Transverse colon (tissue), 4 donors: ENCODE measurements at places on chromosomes 6 and 20. TPM values are rescaled to one million over a fixed set of nuclear protein-coding genes. Genes with fewer than 3 reads are reported as not detected.

- DNase-seq = no peak
Observed at GRCh38 chr6:69917834-69918233, 51.5 kb downstream of the COL19A1 start.

- DNase-seq = no peak
Observed at GRCh38 chr6:11460001-11460668, 77.4 kb upstream of the TMEM170B start.

- no peak for DNase-seq
Observed at GRCh38 chr6:37851997-37852524, 32.5 kb downstream of the ZFAND3 start.

ADGB gene
- total RNA-seq = 2.2 TPM

DNA sequence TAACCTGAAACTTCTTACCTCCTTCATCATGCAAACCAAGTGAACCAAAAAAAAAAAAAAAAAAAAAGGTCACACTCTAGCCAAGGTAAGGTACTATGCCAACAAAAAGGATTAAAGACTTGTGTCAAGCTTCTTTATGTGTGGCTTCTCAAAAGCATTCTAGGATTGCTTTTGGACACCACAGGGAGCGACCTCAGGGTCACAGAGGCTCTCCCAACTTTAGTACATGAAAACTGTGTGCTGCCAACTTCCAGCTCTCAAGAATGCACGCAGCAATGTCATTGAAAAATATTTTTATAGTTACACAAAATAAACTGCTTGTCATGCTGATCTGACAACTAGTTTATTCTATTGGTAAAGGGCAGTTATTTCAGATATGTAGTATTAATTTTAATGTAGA, 243.8 kb downstream of the PLCB1 start:
- no peak for DNase-seq

GRCh38 chr20:8367689-8368088, 235.6 kb downstream of the PLCB1 start:
- no peak for DNase-seq

DNA sequence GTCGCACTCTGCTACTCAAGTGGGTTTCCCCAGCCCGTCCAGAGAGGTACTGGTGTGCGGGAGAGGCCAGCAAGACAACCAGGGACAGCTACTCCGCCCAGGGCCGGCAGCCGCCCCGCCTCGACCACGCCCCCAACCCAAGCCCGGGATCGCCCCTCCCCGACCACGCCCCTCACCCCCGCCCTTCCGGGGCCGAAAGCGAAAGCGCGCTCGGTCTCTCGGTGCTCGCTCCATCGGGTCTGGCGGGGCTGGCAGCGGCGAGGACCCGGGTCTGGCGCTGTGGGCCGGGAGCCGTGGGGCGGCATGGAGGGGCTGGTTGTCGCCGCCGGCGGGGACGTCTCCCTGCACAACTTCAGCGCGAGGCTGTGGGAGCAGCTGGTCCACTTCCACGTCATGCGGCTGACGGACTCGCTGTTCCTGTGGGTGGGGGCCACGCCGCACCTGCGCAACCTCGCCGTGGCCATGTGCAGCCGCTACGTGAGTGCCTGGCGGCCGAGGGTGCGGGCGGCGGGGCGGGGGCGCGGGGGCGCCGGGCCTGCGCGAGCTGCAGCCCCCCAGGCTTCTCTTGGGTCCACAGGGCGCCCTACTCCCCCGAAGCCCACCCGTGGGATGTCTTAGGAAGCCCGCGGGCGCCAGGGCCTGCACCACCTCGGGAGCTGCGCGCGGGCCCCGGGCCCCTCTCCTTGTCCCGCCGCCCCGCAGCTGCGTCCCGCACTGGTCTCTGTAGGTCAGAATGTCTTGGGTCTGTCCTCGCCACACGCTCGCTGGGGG, at the start of gene PSMG4:
TSS of gene PSMG4 (plus strand) at position 228 of the 771 bp plus-strand sequence. CDS start at position 304, 76 bp downstream.
- DNase-seq = peak; percentile 98

DNA sequence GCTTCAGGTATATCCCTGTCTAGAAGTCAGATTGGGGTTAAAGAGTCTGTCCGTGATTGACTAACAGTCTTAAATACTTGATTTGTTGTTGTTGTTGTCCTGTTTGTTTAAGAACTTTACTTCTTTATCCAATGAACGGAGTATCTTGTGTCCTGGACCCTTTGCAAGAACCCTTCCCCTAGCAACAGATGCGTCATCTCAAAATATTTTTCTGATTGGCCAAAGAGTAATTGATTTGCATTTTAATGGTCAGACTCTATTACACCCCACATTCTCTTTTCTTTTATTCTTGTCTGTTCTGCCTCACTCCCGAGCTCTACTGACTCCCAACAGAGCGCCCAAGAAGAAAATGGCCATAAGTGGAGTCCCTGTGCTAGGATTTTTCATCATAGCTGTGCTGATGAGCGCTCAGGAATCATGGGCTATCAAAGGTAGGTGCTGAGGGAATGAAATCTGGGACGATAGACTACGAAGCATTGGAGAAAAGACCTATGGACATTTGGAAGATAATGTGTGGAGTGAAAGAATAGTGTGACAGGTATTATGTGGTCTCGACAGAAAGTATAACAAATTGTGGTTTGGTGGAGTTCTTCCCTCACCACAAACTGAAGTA, at the start of gene HLA-DRA:
TSS of gene HLA-DRA (plus strand) at position 286 of the 613 bp plus-strand sequence. CDS start at position 350, 64 bp downstream.
- no peak for DNase-seq

- DNase-seq = no peak
Observed at GRCh38 chr6:128149796-128150195, 248.9 kb upstream of the THEMIS start.

PLA2G7 gene
- not detected for total RNA-seq

- no peak for DNase-seq
Observed at GRCh38 chr6:27592481-27593199, 119.7 kb upstream of the ZNF184 start.

PHACTR1 gene
- 1.6 TPM for total RNA-seq

PLTP gene
- total RNA-seq = 79.9 TPM

GRCh38 chr6:40906759-40907158, 132.3 kb downstream of the UNC5CL start:
- no peak for DNase-seq

- no peak for DNase-seq
Observed at GRCh38 chr6:17450397-17450796, 57.0 kb downstream of the CAP2 start.

GRCh38 chr6:155313602-155314091, 637 bp downstream of the TFB1M start:
- DNase-seq = no peak

XKR7 gene
- not detected for total RNA-seq

PGK2 gene
- total RNA-seq = not detected

- DNase-seq = no peak
Observed at GRCh38 chr6:163397326-163397725, 17.2 kb upstream of the QKI start.

- DNase-seq = no peak
Observed at GRCh38 chr20:51138576-51138975, 115.7 kb upstream of the KCNG1 start.

FAM217A gene
- not detected for total RNA-seq

GRCh38 chr6:90420500-90420899, 123.9 kb upstream of the BACH2 start:
- no peak for DNase-seq

DNA sequence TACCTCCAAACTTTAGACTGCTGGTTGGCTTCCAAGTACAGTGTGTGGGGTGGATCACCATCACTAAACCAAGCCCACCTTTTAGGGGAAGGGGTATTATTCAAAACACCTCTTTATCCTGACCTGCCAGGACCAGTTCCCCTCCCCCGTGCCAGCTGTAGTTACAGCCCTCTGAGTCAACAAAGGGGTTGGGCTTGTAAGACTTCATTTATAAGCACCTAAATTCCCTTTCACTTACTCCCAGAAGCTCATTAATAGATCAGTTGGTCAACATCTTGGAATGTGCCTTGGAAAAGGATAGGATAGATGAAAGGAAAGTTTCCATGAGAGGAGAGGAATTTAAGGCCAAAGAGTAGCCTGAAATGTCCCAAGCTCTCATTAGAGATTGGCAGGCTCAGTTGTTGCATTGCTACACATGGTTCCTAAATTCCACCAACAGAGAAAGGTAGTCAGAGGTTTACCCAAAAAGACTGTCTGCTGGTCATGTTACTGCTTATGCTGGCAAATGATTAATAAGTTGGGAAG, 59.2 kb downstream of the TNFAIP3 start:
- DNase-seq = no peak

GRCh38 chr6:132527791-132528190, 10.3 kb upstream of the TAAR9 start:
- DNase-seq = no peak

- DNase-seq = no peak
Observed at GRCh38 chr6:49541210-49541724, 9.2 kb upstream of the C6orf141 start.

DNA sequence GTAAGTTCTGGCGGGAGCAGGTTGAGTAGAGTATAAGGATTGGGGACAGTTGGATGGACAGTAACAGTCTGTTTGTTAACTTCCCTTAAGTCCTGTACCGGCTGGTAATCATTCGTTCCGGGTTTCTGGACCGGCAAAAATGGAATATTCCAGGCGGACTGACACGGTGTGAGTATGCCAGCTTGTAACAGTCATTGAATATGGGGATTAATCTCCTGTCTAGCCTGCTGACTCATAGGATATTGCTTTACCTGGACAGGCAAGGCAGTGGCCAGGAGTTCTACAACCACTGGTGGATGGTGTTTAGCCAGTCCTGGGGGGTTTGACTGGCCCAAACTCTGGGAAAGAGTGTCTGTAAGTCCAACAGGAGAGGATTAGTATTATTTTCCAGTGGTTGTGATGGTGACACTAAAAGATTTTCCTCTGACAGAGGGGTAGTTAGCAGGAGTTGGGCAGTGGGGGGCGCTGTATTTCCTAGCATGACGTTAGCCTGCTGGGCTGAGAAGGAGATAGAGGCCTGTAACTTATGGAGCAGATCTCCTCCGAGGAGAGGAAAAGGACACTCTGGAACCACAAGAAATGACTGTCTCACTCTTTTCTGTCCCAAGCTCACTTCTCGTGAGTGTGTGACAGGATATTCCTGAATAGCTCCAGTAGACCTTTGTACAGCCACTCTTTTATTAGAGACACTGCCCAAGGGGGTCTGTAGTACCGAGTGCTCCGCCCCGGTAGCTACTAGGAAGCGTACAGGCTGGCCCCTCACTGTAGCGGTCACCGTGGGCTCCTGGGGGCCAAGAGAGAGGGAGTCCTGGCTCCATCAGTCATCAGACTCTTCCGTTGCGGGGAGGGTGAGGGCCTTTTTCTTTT, 152.2 kb downstream of the TRIM27 start:
- DNase-seq = no peak

TSPO2 gene
- not detected for total RNA-seq

SLC35D3 gene
- not detected for total RNA-seq

CD40 gene
- total RNA-seq = 2.5 TPM

- DNase-seq = no peak
Observed at GRCh38 chr20:33278700-33279099, 4.3 kb upstream of the BPIFB1 start.

SKIC2 gene
- 173 TPM for total RNA-seq

GRCh38 chr6:11251553-11252360, 19.3 kb upstream of the NEDD9 start:
- DNase-seq = peak; percentile 44

- DNase-seq = no peak
Observed at GRCh38 chr6:47438481-47439347, 38.9 kb upstream of the CD2AP start.

NKX2-4 gene
- total RNA-seq = not detected

DNA sequence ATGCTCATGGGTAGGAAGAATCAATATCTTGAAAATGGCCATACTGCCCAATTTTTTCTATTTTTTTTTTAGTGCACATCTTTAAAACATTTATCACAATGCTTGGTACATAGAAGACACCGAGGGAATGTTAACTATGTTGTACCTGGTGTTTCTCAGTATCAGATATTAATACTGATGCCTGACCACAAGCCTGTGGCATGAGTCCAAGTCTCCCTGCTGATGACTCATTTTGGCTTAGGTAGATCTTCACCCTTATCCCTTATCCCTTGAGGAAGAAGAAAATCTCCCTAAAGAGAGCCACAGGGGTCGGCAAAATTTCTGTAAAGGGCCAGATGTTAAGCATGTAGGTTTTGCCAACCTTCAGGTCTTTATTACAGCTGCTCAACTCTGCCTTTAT, 14.5 kb downstream of the CD109 start:
- DNase-seq = no peak

DNA sequence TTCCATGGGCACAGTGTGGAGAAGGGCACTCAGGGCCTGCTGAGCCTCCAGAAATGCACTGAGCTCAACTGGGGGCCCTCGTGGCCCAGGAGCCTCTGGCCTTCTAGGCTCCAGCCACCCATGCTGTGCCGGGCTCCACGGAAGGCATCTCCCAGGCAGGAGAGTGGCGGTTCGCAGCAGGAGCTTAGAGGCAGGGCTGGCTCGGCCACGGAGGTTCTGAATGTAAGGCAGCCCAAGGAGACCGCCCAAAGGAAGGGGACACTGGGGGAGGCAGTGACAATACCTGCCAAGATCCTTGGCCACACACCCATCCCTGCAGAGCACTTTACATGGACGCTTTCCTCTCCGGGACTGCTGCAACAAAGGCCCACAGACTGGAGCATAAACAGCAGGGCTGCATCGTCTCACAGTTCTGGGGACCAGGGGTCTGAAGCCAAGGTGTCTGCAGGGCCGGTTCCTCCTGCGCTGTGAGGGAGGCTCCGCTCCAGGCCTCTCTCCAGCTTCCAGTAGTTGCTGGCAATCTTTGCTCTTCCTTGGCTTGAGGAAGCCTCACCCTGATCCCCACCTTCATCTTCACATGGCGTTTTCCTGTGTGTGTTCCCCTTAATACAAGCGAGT, 128.2 kb upstream of the CDH4 start:
- no peak for DNase-seq

GRCh38 chr6:115511771-115512170, 548.9 kb downstream of the FRK start:
- no peak for DNase-seq

DNA sequence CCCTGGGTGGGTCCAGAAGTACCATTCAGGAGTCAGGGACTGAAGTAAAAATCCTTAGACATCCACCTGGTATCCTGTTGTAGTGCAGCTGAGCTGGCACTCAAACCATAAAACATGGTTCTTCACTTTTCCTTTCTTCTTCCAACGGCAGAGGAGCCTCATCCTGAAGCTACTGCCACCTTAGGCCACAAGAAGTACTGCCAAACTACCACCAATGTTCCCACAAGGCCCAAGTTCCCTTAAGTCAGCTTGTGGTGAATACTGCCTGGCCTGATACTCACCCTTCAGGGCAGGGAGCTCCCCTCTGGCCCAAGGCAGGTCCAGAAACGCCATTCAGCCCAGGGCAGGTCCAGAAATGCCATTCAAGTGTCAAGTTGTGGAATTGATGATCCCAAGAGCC, 1053.4 kb upstream of the CITED2 start:
- DNase-seq = no peak

- DNase-seq = peak; percentile 7
Observed at GRCh38 chr20:17620371-17621228, 50.7 kb downstream of the DSTN start.
